Natural killer cell (primary cell): ENCODE measurements at places on chromosomes 12 and 14. TPM values are rescaled to one million over a fixed set of nuclear protein-coding genes. Genes with fewer than 3 reads are reported as not detected.

GRCh38 chr12:55965941-55966407 lies at the start of gene PMEL:
PMEL (minus strand) TSS chr12:55966042; CDS start chr12:55966011, 31 bp downstream.
- no peak for DNase-seq

DNA sequence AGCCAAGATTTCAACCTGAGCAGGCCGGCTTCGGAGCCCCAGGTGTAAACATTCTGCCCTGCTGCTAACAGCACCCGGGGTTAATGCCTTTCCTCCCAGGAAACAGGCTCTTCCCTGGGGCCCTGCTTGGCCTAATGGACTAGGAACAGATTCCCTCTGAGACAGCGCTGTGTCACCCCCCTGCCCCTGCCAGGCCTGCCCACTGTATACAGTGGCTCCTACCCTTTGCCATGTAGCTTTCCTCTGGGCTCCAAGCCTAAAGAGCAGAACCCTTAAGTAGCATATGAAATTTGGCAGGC lies 28.3 kb upstream of the BCDIN3D start:
- no peak for DNase-seq

- no peak for DNase-seq
These were observed 539.0 kb downstream of the VRK1 start for GRCh38 chr14:97336179-97336578.

- DNase-seq = no peak
These were observed 120.9 kb upstream of the SFSWAP start for GRCh38 chr12:131589966-131590365.

GRCh38 chr14:49999146-49999761 lies 106.4 kb downstream of the ARF6 start:
- DNase-seq = peak; percentile 85

Gene SLC48A1
- total RNA-seq = 3.4 TPM

Gene TTC6
- total RNA-seq = not detected

Gene KRT2
- 0.63 TPM for total RNA-seq
